ENCODE measurements at places on chromosomes 4 and X.

DNA sequence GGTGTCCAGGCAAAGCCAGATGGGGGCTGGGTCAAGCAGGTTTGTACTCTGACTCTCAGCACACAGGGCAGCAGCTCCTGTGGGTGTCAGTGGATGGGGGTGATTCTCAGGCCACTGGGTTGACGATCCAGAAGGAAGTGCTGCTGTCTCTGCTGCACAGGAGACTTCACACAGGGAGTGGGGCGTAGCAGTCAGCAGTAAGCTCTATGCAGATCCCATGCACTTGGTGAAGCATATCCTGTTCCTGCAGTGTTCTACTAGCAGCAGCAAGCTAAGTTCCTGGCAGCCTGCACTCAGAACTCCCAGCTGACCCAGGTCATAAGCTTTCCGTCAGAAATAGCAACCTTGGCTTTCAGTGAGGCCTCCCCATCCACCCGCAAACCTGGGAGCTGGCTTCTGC is 117.6 kb upstream of the NDST3 start:
- no peak for DNase-seq

DNA sequence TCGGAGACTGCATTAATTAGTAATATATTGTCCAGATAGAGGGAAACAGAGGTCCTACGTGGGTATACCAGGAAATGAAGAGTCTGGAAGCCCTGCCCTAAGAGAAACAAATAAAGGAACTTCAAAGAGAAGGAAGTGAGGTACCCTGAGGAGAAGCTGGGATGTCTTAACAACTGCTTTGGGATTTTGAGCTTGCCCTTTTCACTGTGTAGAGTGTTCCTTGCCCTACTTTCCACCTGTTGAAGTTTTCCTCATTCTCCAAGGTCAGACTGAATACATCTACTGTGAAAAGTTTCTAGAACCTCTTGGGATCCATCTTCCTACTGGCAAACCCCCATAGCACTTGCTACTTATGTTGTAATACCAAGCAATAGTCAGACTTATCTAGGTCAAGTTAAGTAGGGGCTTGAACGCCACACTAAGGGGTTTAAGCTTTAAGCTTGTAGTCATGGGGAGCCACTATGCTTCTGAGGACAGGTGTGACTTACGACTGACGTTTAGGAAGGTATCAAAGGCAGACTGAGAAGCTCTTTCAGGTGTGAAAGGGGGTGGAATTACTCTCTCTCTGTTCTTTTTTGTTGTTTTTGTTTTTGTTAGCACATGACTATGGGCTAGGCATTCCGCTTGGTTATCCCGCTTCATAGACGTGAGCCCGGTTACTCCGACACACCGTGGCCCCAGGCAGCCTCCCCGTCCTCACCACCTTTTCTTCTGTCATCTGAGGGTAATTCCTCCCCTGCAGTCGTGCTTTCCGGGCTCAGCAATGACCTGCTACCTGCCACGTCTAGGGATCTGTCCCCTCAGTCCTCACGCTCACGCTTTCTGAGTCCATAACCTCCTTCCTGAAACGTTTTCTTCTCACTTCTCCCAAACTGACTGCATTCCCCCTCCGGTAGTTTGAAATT is 959 bp upstream of the REST start:
- no peak for DNase-seq

DNA sequence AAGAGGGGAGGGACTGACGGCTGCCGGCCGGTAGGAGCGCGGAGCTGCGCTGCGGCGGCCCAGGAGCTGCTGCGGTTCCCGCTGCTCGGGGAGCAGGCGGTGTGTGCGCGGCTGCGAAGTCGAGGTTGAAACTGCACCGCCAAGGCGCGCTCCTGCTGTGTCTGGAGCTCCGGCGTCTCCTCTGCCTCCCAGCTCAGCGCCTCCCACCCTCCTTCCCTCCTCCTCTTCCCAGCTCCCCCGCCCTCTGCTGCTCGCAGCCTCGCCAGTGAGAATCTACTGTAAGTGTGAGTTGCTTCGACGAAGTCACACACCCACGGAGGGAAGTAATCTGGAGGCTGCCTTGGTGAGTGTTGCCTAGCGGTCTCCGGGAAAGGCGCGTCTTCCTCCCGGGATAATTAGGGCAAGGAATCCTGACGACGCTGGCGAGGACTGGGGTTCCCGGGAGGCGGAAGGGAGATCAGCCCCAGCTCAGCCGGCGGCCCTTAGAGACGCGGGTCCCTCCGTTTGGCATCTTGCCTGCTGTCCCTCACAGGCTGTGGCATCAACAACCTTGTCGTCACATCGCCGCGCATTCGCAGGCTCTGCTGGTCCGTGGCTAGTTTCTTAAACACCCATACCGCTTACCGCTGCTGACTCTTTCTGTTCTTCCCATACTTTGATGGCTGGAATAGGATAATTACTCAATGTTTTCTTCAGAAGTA is at the start of gene EPHA5:
EPHA5 (minus strand) TSS at position 159 of the 701 bp plus-strand sequence. CDS start 747 bp downstream, outside the sequence.
- DNase-seq = no peak

DNA sequence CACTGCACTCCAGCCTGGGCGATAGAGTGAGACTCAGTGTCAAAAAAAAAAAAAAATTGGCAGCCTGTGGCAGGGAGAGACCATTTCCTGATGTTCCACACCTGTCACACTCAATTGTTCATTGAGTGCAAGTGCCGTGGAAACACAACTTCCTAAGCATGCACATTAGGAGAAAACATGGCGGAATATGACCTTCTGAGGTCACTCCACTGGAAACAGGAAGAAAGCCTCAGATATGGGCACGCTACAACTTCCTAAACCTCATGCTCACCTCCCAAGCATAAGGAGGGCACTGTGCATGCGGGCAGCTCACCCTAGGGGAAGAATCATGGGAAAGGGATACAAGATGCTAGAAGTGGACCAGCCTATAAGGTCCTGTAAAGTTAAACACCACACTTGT is 28.5 kb upstream of the CD99 start:
- DNase-seq = no peak

DNA sequence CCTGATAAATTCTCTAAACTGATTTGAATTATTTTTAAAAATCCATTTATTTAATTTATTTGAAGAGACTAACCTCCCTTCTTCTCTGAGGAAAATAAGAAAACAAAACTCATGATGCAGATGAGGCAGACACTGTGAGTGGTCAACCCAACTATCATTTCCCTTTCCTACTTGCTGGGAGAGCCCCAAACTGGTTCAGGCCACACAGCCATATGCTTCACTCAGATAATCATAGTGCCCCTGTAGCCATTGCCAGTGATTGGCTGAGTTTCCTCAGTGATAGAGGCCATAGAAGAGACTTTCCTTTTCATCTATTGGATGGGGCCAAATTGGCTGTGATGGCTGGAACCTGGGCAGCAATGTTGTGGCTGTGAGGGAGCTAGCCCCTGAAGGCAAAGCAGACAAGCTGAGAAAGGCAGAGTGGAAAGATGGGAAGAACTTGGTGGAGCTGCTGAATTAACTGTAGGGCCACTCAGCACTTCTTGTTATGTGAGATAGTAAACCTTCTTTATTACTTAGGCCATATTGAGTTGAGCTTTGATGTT is 49.8 kb downstream of the RAB33B start:
- no peak for DNase-seq

- DNase-seq = no peak
Measured at GRCh38 chr4:26141911-26142638, 178.7 kb upstream of the RBPJ start.

DNA sequence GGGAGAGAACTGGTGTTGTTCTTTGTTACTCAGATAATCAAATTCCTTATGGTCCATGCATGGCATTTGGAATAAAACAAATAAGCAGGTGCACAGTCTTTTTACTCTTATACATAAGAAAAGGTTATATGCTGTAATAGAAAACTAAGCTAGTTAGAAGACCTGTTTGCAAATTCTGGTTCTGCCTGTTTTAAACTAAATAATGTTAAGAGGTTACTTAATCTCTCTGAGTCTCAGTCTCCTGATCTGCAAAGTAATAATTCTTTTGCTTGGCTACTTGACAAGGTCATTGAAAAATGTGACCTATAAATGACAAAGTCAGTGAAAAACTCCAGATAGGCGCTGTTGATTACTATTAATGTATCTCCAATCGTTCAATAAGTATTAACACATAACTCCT is 42.5 kb upstream of the ANXA3 start:
- no peak for DNase-seq

DNA sequence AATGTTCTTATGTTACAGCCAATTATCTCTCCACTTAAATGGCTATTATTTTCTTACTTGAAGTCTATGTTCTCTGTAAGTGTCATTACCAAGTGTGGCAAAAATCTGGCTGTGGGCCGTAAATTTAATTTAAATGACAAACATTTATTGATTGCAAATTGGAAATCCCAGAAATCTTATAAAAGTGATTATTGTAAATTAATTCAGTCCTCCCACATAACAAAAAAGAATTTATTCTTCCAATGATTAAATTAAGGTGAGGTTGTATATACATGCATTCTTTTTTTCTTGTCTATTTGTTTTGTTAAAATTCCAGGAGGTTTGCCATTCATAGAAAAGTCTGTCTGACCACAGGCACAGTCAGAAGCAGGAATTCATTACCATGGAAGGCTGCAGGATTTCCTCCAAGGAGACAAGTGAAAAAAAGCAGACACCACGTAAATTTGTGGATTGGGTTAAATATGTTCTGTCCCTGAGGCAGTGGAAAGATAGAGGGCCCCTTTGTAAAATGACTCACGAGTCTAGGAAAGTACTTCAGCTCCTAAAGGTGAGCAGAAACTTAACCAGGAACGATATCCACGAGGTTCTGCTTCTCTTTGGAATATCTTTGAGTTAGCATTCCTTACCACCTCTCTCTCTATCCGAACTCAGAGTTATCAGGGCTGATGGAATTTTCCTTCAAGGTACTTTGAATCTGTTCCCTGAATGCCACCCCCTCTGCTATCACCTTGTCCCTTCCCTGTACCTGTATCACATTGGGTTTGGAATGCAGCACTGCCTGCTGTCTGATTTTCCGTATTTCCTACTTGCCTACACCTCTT is 10.7 kb downstream of the PPARGC1A start:
- no peak for DNase-seq

GRCh38 chr4:76882630-76883029 is 15.3 kb downstream of the SOWAHB start:
- DNase-seq = no peak

DNA sequence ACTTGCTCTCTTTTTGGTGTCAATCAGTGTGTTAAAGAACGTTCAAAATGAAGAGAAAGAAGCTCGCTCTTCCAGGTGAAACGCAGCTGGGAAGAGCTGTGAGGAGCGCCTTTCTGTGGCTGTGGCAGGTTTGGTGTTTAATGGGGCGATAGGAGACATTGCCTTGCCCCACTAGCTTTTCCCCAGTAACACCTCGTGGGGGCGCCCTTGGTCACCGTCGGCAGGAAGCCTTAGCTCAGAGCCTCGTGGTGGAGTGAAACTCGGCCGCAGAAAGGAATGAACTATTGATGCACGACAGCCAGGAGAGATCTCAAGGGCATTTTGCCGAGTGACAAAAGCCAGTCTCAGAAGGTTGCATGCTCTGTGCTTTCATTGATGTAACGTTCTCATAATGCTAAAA is 65.1 kb downstream of the GPR143 start:
- no peak for DNase-seq

DNA sequence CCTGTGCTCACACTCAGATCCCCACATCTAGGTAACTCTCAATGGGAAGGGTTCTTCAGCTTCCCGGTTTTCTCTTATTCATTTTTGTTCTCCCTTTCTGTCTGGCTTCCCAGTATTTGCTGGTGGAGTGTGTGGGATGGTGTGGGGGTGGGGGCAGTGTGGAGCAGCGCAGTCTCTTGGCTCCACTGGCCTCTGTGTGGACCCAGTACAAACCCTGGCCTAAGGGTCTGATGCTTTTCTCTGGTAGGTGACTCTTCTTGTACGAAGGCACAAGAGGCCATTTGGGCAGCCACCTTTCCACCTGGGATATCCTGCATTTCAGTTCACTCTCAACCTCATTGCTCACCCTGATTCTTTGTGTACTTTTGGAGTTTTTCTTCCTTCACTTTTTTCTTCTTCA is 71.3 kb downstream of the NBDY start:
- no peak for DNase-seq

DNA sequence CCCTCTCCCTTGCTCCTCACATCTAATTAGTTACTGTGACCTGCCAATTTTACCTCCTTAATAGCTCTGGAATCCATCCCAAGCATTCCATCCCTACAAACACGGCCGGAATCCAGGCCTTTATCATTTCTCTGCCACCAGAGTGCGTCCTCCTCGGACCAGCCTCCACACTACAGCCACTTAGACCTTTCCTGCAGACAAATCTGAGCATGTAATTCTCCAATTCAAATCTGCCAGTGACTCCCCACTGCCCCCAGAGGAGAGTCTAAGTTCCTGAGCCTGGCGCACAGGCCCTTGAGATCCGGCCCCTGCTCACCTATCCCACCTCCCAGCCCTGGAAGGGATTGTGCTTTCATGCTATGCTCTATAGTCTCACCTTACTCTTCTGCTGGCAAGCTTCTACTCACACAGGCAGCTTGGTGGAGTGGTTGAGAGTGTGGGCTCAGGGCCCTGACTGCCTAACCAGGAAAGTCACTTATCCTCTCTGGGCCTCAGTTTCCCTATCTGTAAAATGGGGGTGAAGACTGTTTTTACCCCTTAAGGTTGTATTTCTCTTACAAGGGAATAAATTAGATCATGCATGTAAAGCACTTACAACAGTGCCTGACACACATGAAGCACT is 31.2 kb downstream of the PJA1 start:
- no peak for DNase-seq

GRCh38 chr4:80173841-80174240 is 23.5 kb upstream of the PRDM8 start:
- no peak for DNase-seq

DNA sequence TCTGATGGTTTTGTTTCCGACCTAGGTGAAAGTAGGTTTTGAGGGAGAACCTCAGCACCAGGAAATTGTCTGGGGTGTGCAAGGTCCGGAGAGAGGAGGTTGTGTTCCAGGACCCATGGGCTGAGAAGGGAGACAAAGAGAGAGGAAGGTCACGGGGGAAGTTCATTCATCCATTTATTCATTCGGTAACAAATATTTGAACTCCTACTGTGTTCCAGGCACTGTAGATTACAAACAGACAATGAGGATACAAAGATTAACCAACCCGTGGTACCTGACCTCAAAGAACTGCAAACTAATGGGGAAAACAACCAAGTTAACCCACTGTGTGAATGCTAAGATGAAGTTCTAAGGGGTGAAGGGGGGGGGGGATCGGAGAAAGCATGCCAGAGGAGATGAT is 1.8 kb upstream of the GPC3 start:
- no peak for DNase-seq

- DNase-seq = no peak
Measured at GRCh38 chrX:31124536-31124935, 52.7 kb upstream of the FTHL17 start.

- DNase-seq = no peak
Measured at GRCh38 chr4:106312997-106313522, 2.9 kb downstream of the TBCK start.

GRCh38 chr4:92599044-92599443 is 295.3 kb downstream of the GRID2 start:
- no peak for DNase-seq

GRCh38 chrX:46727441-46727840 is 31.5 kb downstream of the SLC9A7 start:
- DNase-seq = no peak

DNA sequence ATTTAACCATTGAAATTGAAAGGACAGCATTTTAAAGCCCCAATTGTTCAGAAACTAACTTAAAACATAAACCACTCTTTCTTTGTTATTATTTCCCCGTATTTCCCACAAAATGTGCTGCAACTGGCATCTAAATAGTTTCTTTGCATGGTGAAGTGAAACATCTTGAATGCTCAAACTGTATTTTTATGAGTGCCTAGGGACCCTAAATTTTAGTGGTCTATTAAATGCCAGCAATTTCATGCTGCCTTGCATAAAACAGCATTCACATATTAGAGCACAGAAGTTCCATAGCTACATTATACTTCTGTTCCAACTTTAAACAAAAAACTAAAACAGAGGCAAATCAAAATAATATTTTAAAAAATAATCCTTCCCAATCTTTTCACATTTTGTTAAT is 5.4 kb downstream of the RAB28 start:
- no peak for DNase-seq

- no peak for DNase-seq
Measured at GRCh38 chr4:188714907-188715306, 575.7 kb downstream of the TRIML1 start.

Data from NCI-H2081 treated with DMSO at 0.1 percent for 48 hours (cell line).